ENCODE measurements at places on chromosomes 5 and 9.

- no peak for DNase-seq
These were observed 1983.5 kb upstream of the C9orf72 start for GRCh38 chr9:29556746-29557145.

DNA sequence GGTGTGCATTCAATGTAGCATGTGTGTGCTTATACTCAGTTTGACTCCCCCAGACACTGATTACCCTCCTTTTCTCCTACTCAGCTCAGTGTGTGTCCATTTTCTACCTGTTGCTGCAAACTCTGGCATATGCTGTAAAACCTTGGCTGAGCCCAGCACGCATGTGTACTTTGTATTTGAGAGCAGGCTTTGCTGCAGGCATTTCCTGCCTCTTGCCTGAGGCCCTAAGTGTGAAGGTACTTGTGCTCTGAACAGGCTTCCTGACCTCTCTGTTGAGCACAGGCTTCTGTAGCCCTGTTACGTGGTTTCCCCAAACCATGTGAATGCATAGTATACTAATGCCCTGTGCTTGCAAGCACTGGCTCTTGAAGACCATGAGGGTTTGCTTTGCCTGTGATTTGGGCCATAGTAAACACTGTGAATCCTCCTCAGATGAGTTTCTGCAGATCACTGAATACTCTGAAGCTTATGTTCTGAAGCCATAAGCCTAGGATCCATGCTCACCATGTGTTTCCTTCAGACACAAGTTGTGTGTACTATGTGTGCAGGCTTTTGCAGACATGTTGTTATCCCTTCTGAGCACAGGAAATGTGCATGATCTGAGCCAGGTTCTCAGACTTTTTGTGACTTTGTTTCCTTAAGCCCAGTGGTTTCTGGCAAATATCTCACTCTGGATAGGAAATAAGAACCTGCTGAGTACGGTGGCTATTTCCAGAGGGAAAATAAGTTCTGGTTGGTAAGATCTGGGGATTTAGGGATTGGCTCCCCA lies 124.9 kb upstream of the RUSC2 start:
- DNase-seq = no peak

- no peak for DNase-seq
These were observed 66.9 kb downstream of the HSPA4 start for GRCh38 chr5:133118741-133119140.

DNA sequence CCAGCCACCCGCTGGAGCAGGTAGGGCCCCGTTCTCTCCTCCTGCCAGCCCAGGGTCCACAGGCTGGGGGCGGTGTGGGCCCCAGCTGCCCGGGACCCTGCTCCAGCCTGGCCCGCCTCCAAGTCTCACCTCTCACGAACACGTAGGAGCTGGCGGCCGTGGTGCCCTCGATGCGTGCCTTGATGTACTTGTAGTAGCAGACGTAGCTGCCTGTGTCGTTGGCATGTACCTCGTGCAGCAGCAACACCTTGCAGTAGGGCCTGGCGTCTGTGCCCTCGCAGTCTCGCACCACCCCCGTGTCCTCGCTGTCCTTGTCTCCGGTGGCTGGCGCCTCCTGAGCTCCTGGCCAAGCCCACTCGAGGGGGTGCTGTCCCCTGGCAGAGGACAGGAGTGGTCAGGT lies 19.0 kb downstream of the FLT4 start:
- DNase-seq = no peak

GRCh38 chr9:6924149-6924548 lies 166.4 kb downstream of the KDM4C start:
- DNase-seq = no peak

- DNase-seq = no peak
These were observed 65.4 kb downstream of the FRMD3 start for GRCh38 chr9:83472764-83473163.
